H4 (cell line): ENCODE measurements at places on chromosomes 1 and 21. TPM values are rescaled to one million over a fixed set of nuclear protein-coding genes. Genes with fewer than 3 reads are reported as not detected.

DNA sequence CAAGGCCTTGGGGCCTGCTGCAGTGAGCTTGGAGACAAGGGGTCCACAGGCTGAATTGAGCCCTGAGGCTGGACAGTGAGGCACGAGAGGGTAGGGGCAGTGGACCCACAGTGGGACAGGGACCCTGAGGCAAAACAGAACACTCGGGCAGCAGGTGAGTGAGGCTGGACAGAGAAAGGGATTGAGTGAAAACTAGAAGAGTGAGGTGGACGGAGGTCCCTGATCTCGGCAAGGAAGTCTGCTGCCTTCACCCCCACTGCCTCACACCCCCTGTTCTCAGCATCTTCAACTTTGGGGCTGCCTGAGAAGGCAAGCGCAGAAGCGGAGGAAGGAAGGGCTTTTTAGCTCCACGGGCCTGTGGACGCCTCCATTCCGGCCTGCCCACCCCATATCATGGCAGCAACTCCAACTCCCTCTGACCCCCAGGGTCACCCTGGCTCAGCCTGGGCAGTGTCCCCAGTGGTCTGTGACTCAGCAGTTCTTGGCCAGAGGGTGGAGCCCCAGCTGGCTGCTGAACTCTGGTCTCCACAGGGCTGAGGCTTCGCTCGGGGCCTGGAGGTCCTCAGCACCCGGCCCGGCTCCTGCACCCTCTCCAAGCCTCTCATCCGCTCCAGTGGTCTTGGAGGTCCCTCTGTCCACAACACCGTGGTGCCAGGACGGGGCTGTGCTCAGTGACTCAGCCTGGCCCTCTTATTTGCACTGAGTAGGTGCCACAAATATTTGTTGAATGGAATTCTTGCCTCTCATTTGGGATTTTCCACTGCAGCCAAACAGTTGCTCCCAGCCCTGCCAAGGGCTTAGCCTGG, 60.0 kb upstream of the EPS8L3 start:
- DNase-seq = peak; percentile 32

DNA sequence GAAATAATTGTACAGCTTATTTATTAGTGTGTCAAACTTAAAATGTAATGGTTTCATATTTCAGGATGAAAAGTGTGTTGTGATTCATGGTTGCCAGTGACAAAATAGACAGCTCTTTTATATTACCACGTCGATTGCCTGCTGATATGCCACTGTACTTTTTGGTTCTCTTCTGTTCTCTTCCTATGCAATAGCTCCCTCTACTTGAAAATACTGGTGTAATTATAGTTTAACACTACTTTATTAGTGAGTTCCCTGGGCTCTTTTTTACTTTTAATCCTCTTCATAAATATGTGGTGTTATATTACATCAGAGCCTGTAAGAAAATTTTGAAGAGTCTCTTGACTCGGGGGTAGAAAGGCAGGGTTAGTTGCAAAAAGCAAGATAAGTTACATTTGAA, 111.3 kb downstream of the PATJ start:
- no peak for DNase-seq

AGPAT3 gene
- 27.0 and 29.4 TPM in 2 replicates for total RNA-seq

AIRE gene
- not detected in 2 replicates for total RNA-seq

GRCh38 chr1:38858833-38859560, 575 bp downstream of the RRAGC start:
- DNase-seq = peak; percentile 10

NMNAT1 gene
- 3.5 and 5.8 TPM in 2 replicates for total RNA-seq

CSF3R gene
- total RNA-seq = not detected in 2 replicates

- DNase-seq = no peak
Measured at GRCh38 chr1:15883326-15883725, 35.8 kb downstream of the SPEN start.

SUSD4 gene
- 0.14 and 0.99 TPM in 2 replicates for total RNA-seq

RBM11 gene
- total RNA-seq = 2.8 and 7.1 TPM in 2 replicates

GRCh38 chr1:156936721-156937220, 16.3 kb downstream of the LRRC71 start:
- no peak for DNase-seq

GRCh38 chr1:38263438-38263837, 216.8 kb upstream of the POU3F1 start:
- no peak for DNase-seq

OVAAL gene
- total RNA-seq = not detected in 2 replicates

DNA sequence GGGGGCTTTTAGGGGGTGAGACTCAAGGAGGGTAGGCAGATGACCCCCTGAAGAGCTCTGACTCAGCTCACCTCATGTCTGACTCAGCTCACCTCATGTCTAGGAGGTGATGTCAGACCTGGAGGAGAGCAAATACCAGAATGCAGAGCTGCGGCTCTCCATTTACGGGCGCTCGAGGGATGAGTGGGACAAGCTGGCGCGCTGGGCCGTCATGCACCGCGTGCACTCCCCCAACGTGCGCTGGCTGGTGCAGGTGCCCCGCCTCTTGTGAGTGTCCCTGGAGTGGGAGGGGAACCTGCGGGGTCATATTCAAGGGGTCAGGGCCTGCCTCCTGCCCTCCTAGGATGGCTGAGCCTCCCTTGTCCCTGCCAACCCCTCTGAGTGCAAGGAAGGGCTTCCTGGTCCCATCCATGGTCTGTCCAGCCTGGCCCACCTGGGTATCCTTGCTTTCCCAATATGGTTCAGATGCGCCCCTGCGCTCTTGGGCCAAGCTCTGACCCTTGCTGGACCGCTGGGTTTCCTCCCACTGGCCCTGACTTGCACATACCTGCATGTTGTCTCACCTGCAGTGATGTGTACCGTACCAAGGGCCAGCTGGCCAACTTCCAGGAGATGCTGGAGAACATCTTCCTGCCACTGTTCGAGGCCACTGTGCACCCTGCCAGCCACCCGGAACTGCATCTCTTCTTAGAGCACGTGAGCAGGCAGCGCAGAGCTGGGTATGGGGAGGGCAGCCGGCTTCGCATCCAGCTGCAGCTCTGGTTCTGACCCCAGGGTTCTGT, 9.1 kb downstream of the AMPD2 start:
- DNase-seq = no peak

- peak; percentile 39 for DNase-seq
Measured at GRCh38 chr1:41918450-41919043, at the start of gene HIVEP3. TSS of gene HIVEP3 (minus strand) at chr1:41918922.

- DNase-seq = no peak
Measured at GRCh38 chr1:44826375-44827196, 16.5 kb downstream of the PTCH2 start.

DNA sequence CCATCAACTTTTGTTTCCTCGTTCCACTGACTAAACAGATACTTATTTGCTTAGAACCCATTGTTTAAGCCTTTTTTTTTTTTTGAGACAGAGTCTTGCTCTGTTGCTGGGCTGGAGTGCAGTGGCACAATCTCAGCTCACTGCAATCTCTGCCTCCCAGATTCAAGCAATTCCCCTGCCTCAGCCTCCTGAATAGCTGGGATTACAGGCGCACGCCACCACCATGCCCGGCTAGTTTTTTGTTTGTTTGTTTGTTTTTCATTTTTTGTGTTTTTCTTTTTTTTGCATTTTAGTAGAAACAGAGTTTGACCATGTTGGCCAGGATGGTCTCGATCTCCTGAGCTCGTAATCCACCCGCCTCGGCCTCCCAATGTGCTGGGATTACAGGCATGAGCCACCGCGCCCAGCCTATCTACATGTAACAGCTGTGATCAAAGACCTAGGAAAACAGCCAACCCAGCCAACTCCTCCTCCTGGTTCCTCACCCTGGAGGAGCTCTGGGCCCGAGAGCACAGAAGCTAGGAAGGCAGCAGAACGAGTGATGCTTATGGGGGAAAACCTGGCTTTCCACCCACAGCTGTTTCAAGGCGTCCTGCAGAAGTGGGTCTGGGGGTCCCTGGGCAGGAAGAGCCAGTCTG, 32.9 kb downstream of the KCNN3 start:
- no peak for DNase-seq

DNA sequence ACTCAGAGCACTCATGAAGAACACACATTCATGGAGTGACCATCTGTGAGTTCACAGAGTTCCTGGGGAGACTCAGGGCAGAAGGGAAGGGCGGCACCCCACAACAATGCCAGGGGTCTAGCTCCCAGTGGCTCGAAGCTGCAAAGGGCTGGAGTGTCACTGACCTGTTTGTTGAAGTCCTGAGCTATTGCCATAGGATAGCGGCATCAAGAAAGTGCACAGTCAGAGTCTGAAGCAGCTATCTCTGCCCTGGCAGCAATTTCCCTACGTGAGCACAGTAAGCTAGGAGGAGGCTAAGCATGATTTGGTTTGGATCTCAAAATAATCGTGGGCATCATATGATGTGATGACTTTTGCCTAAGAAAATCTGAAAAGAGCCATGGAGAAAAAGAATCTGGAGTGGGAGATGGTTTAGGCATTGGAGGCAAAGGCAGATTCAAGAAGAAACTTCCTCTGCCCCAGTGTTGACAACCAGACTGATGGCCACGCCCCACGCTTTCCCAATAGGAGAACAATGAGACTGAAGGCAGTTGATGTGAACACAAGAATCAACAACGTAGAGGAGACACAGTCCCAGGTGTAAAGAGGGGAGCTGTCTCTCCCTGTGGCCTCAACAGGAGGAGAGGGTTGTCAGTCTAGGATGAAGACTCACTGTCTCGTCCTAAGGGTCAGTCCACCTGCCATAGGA, 100.0 kb upstream of the SLC25A33 start:
- DNase-seq = no peak

GRCh38 chr1:51331206-51332100, 1.1 kb upstream of the TTC39A start:
- DNase-seq = peak; percentile 92
